Smooth muscle cell of bladder (primary cell): ENCODE measurements at places on chromosomes 1 and 21. TPM values are rescaled to one million over a fixed set of nuclear protein-coding genes. Genes with fewer than 3 reads are reported as not detected.

Gene SELENBP1
- total RNA-seq, result 43.2 and 75.7 TPM in 2 replicates

Gene CACHD1
- 3.7 and 4.1 TPM in 2 replicates for total RNA-seq

Gene CCSAP
- 3.6 and 5.9 TPM in 2 replicates for total RNA-seq

Gene SYNC
- 50.1 and 70.8 TPM in 2 replicates for total RNA-seq

Gene CRYAA
- not detected in 2 replicates for total RNA-seq

Gene S100A3
- total RNA-seq, result 8.2 and 10.4 TPM in 2 replicates

Gene MIS18A
- total RNA-seq, result 3.5 and 5.0 TPM in 2 replicates

Gene PUSL1
- total RNA-seq, result 9.2 and 12.0 TPM in 2 replicates

Gene MAP3K21
- total RNA-seq, result 0.46 and 0.57 TPM in 2 replicates

Gene AMY2B
- total RNA-seq, result 2.5 and 2.7 TPM in 2 replicates

Gene EPHB2
- 11.0 and 20.7 TPM in 2 replicates for total RNA-seq

Gene TYW3
- total RNA-seq, result 15.4 and 18.3 TPM in 2 replicates

Gene KIAA0040
- total RNA-seq, result under 0.01 and 0.14 TPM in 2 replicates

Gene SYT2
- under 0.01 TPM in 1 of 2 replicates, not detected in the other for total RNA-seq

Gene OLIG2
- not detected in 2 replicates for total RNA-seq

Gene VWA5B1
- total RNA-seq, result not detected in 2 replicates

Gene ILDR2
- total RNA-seq, result under 0.01 TPM in 2 replicates

Gene BRWD1
- total RNA-seq, result 48.1 and 62.4 TPM in 2 replicates

Gene FCRL2
- total RNA-seq, result not detected in 2 replicates

Gene ZNF593OS
- total RNA-seq, result not detected in 2 replicates

Gene GJA5
- 0.09 TPM in 1 of 2 replicates, not detected in the other for total RNA-seq

Gene HCRTR1
- not detected in 2 replicates for total RNA-seq

Gene KRTAP22-1
- total RNA-seq, result not detected in 2 replicates

Gene ST6GALNAC5
- total RNA-seq, result 0.43 and 1.1 TPM in 2 replicates

Gene CREB3L4
- 5.1 and 6.4 TPM in 2 replicates for total RNA-seq

Gene ESPN
- not detected in 2 replicates for total RNA-seq

Gene TNFAIP8L2
- not detected in 2 replicates for total RNA-seq

Gene ZNF678
- 3.5 and 4.1 TPM in 2 replicates for total RNA-seq

Gene F13B
- not detected in 2 replicates for total RNA-seq

Gene FAM167B
- total RNA-seq, result 0.28 and 0.83 TPM in 2 replicates

Gene GNL2
- 59.7 and 70.9 TPM in 2 replicates for total RNA-seq

Gene CITED4
- 1.5 and 2.1 TPM in 2 replicates for total RNA-seq

Gene RGS8
- not detected in 2 replicates for total RNA-seq

Gene LCE3D
- not detected in 2 replicates for total RNA-seq

Gene WDR64
- total RNA-seq, result not detected in 2 replicates

Gene LCE2C
- total RNA-seq, result not detected in 2 replicates

Gene AGL
- total RNA-seq, result 8.5 and 11.3 TPM in 2 replicates

Gene RUNX1
- 17.9 and 31.2 TPM in 2 replicates for total RNA-seq

Gene CGN
- total RNA-seq, result under 0.01 TPM in 2 replicates

Gene HES4
- 0.85 and 8.0 TPM in 2 replicates for total RNA-seq

Gene DAB1
- under 0.01 and 0.46 TPM in 2 replicates for total RNA-seq

Gene GJA9
- under 0.01 TPM in 1 of 2 replicates, not detected in the other for total RNA-seq

Gene TAS1R2
- not detected in 2 replicates for total RNA-seq

Gene LCE1C
- total RNA-seq, result not detected in 2 replicates

Gene KRTAP10-1
- total RNA-seq, result not detected in 2 replicates

Gene TRAPPC3
- total RNA-seq, result 65.6 and 80.9 TPM in 2 replicates

Gene CLEC20A
- total RNA-seq, result not detected in 2 replicates

Gene ZYG11A
- 0.46 and 1.00 TPM in 2 replicates for total RNA-seq
